ENCODE measurements at places on chromosomes 1 and 21.

DNA sequence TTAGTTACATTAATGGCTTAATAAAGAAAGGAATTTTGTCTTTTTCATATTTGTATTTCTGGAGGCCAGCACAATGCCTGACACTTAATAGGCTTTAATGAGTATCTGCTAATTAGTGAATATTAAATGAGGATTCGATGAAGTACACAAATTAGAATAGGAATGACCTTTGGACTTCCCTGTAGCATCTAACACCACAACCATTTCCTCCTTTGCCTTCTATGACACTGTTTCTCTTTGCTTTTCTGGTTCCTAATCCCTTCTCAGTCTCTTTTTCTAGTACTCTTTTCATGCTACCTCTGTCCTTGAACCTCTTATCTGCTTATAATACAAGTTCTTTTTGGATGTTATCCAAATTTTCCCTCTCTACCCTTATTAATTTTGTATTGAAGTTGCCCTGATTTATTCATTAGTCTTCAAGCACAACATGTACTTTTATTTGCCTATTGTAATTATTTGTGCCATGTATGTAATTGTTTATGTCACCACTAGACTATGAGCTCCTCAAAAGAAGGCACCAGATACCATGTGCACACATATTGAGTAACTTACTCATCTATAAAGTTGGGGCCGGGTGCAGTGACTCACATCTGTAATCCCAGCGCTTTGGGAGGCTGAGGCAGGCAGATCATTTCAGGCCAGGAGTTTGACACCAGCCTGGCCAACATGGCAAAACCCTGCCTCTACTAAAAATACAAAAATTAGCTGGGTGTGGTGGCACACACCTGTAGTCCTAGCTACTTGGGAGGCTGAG lies 23.8 kb downstream of the RPS27 start:
- DNase-seq, result peak; percentile 19

- DNase-seq, result no peak
These were observed 20.7 kb upstream of the SLC19A1 start for GRCh38 chr21:45562965-45563364.

GRCh38 chr21:33660406-33660805 lies 18.1 kb downstream of the ITSN1 start:
- no peak for DNase-seq

- no peak for DNase-seq
These were observed 128.3 kb downstream of the CASZ1 start for GRCh38 chr1:10667861-10668761.

DNA sequence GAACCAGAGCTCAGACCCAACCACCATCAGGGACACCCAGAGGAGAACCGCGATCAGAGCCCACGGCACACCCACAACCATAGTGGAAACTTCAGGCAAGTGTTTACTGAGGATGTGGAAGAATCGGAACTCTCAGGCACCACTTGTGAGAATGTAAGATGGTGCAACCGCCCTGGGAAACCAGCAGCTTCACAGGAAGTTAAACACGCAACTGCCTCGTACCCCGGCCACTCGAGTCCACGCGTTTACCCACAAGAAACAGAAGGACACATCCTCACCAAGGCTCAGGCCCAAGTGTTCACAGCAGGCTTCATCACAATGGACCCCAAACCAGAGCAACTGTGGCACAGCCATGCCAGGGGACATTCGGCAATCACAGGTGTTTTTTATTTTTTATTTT lies 51.4 kb upstream of the COL6A2 start:
- DNase-seq, result no peak

Measured in AG04449 (cell line).